ENCODE measurements at places on chromosomes 11 and 22.

DNA sequence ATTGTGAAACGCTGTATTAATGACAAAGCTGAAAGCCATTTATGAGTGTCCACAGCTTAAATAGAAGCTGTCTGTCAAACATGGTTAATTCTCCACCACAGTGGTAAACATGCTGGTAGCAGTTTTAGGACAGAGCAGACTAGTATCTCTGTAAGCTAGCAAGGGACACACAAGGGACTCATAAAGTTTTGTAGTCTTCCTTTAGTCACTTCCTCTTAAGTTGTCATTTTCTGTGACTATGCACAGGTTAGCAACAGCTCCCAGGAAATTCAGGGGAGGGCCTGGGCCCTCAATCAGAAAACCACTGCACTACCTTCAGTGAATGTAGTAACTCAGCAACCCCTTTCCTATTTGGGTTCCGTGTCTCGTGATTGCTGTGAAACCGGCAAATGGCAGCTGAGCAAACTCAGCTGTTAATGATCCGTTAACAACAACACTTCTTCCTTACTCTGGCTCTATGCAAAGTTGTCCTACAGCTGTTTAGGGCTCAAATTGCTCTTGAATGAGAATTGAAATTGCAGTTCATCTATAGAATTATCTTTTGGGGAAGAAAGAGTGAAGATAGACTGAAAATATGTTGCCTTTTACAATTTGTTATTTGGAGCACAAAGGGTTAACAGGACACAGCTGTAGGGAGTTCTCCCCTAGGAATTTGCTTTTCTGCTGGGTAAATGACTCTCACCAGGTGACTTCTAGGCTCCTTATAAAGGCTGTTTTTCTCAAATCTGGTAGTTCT, at the start of gene MMP26:
Gene MMP26, plus strand, starts transcription at position 731 of the 736 bp plus-strand sequence.
- DNase-seq, result peak; percentile 82

DNA sequence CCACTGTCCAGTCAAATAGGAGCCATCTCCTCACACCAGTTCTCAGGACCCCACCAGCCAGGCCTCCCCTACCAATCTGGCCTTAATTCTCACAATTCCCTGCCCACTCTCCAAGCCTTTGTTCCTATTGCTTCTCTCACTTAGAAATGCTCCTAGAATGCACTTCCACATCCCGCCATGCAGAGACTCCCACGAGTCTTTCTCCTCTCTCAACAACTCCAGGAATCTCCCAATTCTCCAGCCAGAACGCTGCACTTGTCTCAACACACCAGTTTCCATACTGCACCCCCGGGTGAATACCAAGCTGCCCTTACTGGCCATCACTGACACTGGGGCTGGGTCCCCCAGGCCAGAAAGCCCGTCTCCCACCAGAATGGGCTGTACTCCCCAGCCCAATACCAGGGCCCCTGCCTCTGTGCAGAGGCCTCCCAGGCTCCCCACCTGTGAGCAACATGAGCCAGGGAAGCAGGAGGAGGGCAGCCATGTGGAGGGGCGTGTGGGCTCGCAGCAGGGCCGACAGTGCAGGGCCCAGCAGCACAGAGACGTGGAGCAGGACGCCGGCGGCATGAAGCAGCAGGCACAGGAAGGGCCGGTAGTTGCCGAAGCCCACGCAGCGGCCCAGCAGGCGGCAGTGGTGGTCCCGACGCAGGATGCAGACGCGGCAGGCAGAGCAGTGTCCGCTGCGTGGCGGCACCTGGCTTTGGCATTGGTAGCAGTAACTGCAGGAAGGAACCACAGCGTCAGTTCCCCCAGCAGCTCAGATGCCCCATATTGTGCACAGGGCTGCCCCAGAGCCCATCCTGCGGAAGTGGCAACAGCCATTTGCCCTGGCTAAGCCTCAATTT, 2.4 kb downstream of the ZDHHC24 start:
- DNase-seq, result no peak

GRCh38 chr11:105923252-105923651, 98.8 kb downstream of the MSANTD4 start:
- no peak for DNase-seq

DNA sequence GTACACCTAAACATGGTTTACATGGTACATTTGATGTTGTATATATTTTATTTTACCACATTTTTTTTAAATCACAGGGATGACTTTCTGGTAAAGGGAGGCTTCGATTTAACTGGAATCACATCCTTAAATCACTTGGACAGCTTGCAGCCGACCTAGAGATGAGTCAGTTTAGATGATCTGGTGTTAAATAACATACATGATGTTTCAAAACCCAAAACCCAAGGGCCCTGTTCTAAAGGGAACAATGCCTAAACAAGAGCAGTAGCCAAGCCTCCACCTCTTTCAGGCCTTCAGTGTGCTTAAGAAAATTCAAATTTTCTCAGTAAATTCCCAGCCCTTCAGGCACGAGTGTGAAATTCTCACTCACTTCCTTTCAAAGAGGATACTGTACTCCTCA, 108.8 kb downstream of the WT1 start:
- DNase-seq, result no peak

- DNase-seq, result no peak
These were observed 25.3 kb downstream of the SCN3B start for GRCh38 chr11:123628936-123629683.

GRCh38 chr11:75547617-75548058, 14.4 kb upstream of the SERPINH1 start:
- DNase-seq, result peak; percentile 45

DNA sequence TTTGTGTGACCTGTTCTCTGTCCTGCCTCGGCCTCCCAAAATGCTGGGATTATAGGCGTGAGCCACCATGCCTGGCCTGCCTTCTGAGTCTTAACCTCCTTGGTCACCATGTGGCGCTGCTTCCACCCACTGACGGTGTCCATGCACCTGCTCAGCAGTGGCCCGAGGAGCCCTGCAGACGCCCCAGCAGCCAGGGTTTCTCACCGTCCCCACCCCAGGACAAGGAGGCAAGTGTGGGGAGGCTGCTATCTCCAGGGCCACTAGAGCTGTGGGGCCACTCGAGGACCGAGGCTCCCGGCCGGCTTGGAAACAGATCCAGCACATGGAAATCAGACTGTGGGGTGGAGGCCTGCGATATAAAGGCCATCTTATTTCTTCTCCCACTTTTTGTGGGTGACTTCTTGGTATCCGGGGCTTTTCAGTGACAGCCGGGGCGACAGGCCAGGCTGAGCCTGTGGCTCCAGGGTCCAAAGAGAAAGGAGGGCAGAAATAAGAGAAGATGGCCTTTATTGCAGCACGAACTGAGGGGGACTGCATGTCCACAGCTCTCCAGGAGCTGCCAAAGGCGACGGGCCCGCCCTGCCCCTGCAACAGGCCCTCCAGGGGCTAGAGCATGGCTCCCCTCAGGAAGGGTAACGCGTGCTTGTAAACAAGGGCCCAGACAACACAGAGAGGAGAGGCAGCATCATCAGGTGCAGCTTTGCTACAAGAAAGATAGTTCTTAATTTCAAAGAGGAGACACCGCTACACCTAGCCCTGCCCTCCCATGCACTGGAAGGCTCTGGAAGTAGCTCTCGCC, 15.0 kb downstream of the TSPO start:
- no peak for DNase-seq

DNA sequence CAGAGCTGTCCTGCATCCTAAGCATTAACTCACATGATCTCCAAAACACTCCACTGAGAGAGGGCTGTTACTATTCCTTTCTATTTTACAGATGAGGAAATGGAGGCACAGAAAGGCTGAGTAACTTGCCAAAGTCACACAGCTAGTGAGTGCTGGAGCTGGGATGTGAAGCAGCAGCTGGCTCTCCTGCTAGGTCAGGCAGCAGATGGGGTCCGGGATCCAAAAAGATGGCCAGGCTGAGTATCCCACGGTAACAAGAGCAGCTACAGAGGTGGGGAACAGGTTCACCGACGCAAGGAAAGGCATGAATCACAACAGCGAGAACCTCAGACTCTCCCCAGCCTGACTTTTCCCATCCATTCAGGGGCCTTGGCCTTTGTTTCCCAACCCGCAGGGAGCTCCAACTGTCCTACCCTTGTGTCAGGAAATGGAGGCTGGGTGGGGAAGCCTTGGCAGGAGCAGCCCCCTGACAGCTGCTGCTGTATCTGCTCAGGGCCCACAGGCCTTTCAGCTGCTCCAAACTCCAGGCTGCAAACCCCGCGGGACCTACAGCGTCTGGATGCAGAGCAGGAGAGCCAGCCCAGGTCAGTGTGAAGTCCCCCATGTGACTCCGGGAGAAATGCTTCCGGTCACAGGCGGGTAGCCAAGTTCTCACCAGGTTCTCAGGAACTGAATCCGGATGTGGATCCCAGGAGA, 29.5 kb downstream of the DKK3 start:
- peak; percentile 47 for DNase-seq

DNA sequence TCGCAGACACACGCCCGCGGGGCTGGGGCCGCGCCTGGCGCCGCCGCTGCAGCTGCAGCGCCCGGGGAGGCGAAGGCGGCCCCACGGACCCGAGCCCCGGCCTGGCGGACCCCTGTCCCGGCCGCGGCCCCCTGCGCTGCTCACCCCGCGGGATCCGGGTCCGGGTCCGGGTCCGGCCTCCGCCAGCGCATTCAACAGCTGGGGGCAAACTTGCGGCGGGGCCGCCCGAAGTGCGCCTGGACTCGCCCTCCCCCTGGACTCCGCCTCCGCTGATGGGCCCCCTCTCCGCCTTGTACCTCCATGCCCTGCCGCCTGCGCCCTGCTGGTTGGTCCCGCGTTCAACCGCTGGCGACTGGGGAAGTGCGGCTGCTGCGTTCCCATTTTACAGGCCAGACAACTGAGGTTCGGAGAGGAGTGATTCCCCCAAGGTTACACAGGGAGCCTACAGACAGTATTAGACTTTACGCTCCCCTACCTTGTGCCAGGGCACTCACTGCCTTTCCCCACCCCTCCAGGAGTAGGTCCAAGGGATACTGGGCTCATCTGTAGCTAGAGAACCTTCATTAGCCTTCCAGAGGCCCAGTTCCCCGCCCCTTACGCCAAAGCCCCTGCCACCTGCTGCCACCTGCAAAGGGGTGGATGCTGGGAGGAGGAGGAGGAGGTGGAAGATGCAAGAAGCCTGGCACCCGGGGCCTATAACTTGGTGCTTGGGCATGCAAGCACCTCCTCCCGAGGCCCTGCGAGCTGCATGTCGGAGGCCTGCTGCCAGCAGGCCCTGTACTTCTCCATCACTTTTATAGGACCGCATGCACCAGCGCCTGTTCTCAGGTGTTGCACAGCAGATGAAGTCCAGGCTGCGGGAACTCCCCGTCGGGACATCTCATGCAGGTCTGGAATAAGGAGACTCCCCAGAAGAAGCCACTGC, 694 bp upstream of the ELFN2 start:
- no peak for DNase-seq

DNA sequence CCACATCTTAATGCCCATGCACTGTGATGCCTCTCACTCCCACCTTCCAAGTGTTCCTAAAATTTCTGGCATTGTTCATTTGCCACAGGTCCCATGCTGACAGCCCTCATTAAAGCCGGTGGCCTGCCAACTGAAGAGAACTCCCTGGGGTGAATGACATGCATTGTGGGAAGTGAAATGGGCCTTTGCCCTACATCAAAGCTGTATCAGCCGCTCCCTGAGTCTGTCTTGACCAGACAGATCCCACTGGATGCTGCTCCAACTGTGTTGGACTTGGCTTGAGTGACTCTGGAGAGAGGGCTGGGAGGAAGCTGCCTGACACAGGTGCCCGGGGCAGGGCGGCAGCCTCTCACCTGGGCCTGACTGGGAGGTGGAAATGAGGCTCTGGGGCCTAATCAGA, 8.8 kb upstream of the SEC14L4 start:
- DNase-seq, result no peak

GRCh38 chr11:46611526-46612304, 5.3 kb downstream of the HARBI1 start:
- no peak for DNase-seq

- no peak for DNase-seq
These were observed 212.4 kb downstream of the BRD1 start for GRCh38 chr22:49614966-49615965.

DNA sequence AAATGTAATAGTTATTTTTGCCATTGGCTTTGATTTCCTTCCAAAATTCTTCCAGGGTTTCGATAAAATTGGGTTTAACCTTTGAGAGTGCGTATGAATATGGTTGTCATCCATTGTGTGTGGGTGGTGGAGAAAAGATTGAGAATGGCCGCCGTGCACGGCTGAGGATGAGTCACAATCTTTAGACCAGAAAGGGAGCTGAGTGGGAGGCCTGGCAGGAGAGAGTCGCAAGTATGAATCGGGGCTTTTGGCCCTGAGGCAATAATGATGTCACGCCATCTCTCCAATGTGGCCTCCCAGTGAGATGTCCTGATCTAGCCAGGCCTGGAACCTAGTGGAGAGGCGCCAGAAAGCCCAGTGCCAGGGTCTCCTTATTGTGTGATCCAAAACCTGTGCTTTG, 33.1 kb upstream of the SMPD1 start:
- DNase-seq, result no peak

DNA sequence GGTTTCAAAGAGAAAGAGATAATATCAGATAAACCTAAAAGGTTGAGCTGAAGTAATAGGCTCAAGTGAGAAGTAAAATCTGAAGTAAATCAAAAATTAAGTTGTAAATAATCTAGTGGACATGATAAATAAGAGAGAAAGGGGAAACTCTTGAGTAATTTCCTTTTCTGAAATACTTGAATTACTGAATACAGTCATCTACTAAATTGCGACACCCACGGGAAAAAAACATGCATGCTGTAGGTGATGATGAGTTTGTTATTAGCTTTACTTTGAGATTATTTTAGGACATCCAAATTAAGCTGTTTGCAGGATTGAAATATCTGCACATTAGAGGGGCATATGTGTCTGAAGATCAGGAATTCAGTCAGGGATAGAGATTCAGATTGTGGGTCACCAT, 50.0 kb upstream of the CARD18 start:
- DNase-seq, result no peak

- DNase-seq, result no peak
These were observed 11.9 kb downstream of the LMO1 start for GRCh38 chr11:8251616-8252295.

- DNase-seq, result no peak
These were observed 14.5 kb downstream of the YPEL4 start for GRCh38 chr11:57635246-57635645.

- DNase-seq, result peak; percentile 24
These were observed 23.2 kb upstream of the BIRC3 start for GRCh38 chr11:102293873-102294601.

GRCh38 chr11:47928426-47928825, 51.9 kb upstream of the PTPRJ start:
- DNase-seq, result no peak

- no peak for DNase-seq
These were observed 59.4 kb downstream of the CNTN5 start for GRCh38 chr11:99080154-99080553.
